ENCODE measurements at places on chromosomes 11 and 22.
A peak's percentile ranks its signal among the peaks of the same experiment; 100 is the strongest.

DNA sequence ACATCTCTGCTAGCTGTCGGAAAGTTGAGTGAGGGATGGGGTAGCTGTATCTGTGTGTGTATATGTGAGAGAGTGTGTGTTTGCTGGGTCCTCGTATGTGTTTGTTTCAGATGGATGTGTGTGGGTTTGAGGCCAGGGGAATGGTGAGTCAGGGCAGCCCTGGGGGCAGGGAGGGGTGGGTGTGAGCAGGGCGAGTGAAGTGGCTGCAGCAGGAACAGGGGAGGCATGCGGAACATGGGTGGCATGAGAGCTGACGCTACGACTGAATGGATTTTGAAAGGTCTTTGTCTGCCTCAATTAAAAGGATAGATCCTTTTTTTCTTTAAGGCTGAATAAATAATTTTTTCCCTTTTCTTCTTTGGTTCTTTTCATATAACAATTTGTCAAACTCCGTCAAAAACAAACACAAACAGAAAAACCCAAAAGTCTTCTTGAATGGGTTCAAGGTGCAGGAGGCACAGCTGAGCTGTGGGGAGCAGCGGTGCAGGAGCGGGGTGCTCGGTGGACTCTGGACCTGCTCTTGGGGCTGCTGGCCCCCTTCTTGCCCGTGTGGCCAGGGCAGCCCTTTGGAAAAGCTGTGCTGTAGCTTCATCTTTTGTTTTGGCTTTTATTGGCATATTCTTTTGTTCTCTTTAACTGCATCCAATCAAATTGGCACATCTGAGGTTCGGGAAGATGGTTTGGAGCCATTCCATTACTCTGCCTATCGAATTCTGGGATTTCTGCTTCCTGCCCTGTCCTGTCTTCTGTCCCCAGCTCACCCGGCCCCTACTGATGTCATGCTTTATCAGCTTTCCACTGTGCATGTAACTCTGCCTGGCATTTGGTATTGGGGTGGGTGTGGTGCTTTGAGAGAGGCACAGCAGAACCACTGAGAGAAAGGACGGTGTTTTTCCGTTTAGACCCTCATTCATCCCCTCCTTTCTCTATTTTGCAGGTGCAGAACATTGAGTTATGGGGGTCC, 80.1 kb downstream of the ADAMTS15 start:
- no peak overlapping the region for H3K27ac ChIP-seq
- H3K4me3 ChIP-seq: no peak overlapping the region
- H3K36me3 ChIP-seq: no peaks in the 10 kb centered on the region

GRCh38 chr11:28461846-28462245, 353.7 kb downstream of the METTL15 start:
- no peaks in the 10 kb centered on the region for H3K27me3 ChIP-seq
- no peaks in the 10 kb centered on the region for H3K4me1 ChIP-seq
- H3K4me3 ChIP-seq: no peak overlapping the region
- no peak for DNase-seq

DNA sequence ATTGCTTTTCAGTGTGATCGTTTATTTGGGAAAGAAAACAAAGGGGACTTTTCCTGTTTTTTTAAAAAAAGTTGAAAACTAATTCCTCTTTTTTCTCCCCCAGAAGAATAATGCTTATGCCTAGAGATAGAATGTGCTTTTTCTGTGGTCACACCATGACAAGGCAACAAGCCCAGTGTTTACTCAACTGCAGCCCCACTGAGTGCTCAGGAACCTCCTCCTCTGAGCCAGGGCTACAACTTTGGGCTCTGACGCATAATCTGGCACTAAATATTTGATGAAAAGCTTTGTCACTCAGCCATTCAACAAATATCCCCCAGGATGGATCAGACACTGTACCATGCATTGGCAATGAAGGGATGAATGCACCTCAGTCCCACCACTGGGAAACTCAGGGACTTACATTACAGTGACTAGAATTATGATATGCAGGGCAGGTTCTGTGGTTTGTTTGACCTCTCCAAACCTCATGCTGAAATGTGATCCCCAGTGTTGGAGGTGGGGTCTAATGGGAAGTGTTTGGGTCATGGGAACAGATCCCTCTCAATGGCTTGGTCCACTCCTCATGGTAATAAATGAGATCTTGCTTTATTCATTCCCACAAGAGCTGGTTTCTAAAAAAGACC, 155.9 kb downstream of the CCDC34 start:
- no peaks in the 10 kb centered on the region for H3K4me1 ChIP-seq
- no peak for DNase-seq
- H3K4me3 ChIP-seq: no peak overlapping the region
- no peaks in the 10 kb centered on the region for H3K36me3 ChIP-seq
- no peak overlapping the region for H3K27ac ChIP-seq

DNA sequence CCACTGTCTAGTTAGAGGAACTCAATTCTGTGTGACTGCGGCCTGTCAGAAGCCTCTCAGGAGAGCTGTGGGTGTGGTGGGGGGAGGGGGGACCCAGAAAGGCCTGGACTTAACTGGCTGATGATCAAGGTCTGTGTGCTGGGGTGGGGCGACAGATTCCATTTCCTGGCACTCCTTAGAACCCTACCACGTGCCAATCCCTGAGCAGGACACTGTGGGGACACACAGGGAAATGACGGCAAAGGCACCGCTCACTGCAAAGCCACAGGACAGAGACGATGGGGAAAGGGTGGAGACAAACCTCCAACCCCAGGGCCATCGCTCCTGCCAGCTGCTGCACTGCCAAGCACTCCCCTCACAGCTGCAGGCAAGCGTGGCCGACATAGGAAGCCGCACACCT, 58.4 kb upstream of the BID start:
- peaks cover 12% of the 10 kb centered on the region for H3K36me3 ChIP-seq
- no peak overlapping the region for H3K4me3 ChIP-seq
- no peaks in the 10 kb centered on the region for H3K27me3 ChIP-seq
- H3K27ac ChIP-seq: no peak overlapping the region

- no peak for DNase-seq
- no peaks in the 10 kb centered on the region for H3K36me3 ChIP-seq
- H3K27ac ChIP-seq: no peak overlapping the region
- H3K4me1 ChIP-seq: no peaks in the 10 kb centered on the region
- H3K27me3 ChIP-seq: no peaks in the 10 kb centered on the region
Measured at GRCh38 chr11:28400331-28401100, 292.3 kb downstream of the METTL15 start.

- no peaks in the 10 kb centered on the region for H3K27me3 ChIP-seq
Measured at GRCh38 chr11:95548416-95548815, 241.2 kb downstream of the FAM76B start.

GRCh38 chr11:46116007-46116711, 5.1 kb downstream of the PHF21A start:
- H3K27ac ChIP-seq: peak overlapping the region; percentile 78
- no peaks in the 10 kb centered on the region for H3K36me3 ChIP-seq
- H3K4me3 ChIP-seq: no peak overlapping the region

DNA sequence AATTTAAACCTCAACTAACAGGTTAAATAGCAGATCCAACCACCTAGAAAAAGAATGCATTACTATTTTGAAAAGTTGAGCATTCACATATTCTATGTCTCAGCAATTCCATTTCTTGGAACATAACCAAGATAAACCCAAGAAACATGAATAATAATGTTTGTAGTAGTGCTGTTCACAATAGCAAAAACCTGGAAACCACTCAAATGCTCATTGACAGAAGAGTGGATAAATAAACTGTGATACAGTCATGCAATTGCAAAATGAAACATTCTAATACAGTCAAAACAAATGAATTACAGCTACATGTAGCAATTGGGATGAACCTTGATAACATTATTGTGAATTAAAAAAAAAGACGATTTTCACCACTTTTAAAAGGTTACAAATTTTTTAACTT, 162.8 kb upstream of the TMEM45B start:
- DNase-seq: no peak
- H3K36me3 ChIP-seq: no peaks in the 10 kb centered on the region
- no peak overlapping the region for H3K4me3 ChIP-seq
- H3K27me3 ChIP-seq: peaks cover 4% of the 10 kb centered on the region
- H3K4me1 ChIP-seq: no peaks in the 10 kb centered on the region

DNA sequence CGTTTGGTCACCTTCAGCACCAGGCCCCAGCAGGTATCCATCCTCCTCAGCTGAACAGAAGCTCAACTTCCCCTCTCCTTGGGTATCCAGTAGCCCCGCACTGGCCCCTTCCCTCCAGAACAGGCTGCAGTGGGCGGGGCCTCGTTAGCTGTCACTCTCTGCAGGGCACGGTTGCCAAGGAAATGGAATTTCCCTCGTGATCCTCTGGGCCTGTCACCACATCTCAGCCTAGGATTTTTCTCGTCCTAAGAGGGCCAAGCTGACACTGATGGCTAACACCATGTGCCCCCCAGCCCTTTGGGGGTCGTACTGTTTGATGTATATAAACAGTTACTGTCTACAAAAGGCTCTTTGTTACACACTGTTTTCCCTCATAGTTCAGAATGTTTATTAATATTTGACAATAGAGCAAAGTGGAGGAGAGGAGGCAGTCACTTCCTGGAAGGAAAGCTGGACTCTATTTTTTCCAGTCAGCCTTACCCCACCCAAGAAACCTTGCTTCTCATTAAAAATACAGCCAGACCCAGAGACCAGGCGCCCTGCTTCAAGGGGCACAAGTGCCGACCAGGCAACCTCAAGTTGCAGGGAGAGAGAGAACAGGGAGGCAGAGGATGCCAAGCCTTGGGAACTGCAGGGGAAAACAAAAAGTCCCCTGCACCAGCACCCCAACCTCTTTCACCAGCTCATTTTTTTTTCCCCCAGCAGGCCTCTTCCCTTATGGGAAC, 44.5 kb downstream of the FEZ1 start:
- no peak for DNase-seq
- H3K36me3 ChIP-seq: no peaks in the 10 kb centered on the region
- no peak overlapping the region for H3K27ac ChIP-seq
- no peak overlapping the region for H3K4me3 ChIP-seq
- no peaks in the 10 kb centered on the region for H3K4me1 ChIP-seq

- DNase-seq: no peak
- peaks cover 25% of the 10 kb centered on the region for H3K27me3 ChIP-seq
- H3K4me1 ChIP-seq: peaks cover 6% of the 10 kb centered on the region
- H3K4me3 ChIP-seq: no peak overlapping the region
- no peaks in the 10 kb centered on the region for H3K36me3 ChIP-seq
Measured at GRCh38 chr11:3219281-3219892, 774 bp upstream of the MRGPRG start.

DNA sequence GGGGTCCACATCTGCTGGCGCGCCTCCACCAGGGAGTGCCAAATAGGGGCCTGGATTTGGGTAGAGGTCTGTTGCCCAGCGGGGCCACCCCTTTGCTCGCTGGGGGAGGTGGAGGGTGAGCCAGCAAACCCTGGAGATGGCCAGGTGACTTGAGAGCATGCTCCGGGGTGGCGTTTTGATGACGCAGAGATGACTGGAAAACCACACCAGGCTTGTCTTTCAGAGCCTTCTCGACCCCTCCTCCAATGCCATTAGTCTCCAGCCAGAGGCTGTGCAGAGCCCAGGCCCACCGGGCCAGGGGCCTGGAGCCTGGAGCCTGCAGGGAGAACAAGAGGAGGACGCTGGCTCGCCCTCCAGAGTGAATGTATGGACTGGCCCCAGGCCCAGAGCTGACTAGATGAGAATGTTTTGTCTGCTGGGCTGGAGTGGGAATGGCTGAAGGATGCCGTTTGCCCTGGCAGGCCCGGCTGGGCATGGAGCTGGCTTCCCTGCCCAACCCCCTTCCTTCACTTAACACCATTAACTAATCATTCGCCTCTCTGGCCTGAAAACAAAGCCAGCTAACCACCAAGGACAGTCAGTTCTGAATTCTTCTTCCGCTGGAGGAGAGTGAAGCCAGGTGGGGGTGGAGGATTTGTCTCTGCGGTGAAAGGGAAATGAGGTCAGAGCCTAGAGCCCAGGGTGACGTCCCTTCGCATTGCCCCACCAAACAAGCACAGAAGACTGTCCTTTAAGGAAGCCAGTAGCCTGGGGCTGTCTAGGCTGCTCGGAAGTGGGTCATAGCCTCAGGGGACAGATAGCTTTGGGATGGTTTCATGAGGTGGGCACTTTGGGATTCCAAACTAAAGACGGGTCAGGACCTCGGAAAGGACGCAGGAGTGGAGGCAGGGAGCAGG, 1.6 kb upstream of the MCAM start:
- peak overlapping the region; percentile 73 for H3K4me3 ChIP-seq
- no peak for DNase-seq
- H3K4me1 ChIP-seq: peaks cover 31% of the 10 kb centered on the region
- peaks cover 18% of the 10 kb centered on the region for H3K27me3 ChIP-seq

- no peaks in the 10 kb centered on the region for H3K36me3 ChIP-seq
- DNase-seq: no peak
- H3K4me3 ChIP-seq: no peak overlapping the region
- no peaks in the 10 kb centered on the region for H3K4me1 ChIP-seq
- H3K27me3 ChIP-seq: peaks cover 9% of the 10 kb centered on the region
Measured at GRCh38 chr11:134481135-134481534, 69.1 kb upstream of the B3GAT1 start.

DNA sequence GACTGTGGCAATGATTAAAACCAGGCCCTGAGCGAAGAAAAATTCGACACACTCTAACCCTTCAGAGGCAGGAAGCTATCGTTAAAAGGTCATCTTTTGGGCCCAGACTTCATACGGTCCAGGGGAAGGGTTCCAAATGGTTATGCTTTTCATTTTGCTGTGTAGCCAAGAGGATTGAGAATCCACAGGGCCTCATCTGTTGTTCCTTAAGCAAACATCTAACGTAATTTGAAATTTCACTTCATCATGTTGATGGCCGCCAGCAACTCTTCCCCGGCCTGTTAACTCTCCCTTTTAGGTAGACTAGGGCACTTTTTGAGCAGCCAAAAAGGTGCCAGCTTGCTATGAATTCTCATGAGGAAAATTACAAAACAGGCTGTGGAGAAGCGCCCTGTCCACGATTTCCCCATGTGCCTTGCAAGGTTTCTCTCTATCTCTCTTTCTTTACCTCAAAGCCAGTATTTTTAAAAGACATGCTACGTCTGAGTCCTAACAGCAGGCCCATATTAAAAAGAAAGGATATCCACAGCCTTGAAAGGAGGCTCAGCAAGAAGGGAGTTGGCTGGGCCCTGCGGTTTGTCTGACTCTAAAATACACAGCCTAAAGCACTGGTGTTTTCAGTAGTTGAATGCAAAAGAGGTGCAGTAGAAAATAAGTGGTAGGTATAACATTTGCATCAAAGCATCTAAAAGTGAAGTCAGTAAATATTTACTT, 356.3 kb upstream of the NARS2 start:
- H3K27ac ChIP-seq: no peak overlapping the region
- H3K36me3 ChIP-seq: no peaks in the 10 kb centered on the region
- peaks cover 2% of the 10 kb centered on the region for H3K27me3 ChIP-seq
- H3K4me3 ChIP-seq: no peak overlapping the region

GRCh38 chr22:37269936-37270678, 12.2 kb upstream of the CYTH4 start:
- no peak for DNase-seq
- peak overlapping the region; percentile 43 for H3K27ac ChIP-seq
- H3K4me1 ChIP-seq: peaks cover 40% of the 10 kb centered on the region
- no peaks in the 10 kb centered on the region for H3K27me3 ChIP-seq
- no peak overlapping the region for H3K4me3 ChIP-seq

- H3K4me1 ChIP-seq: peaks cover 11% of the 10 kb centered on the region
- H3K36me3 ChIP-seq: peaks cover 10% of the 10 kb centered on the region
- H3K4me3 ChIP-seq: no peak overlapping the region
- no peaks in the 10 kb centered on the region for H3K27me3 ChIP-seq
- no peak for DNase-seq
Measured at GRCh38 chr11:125621995-125622394, 3.0 kb upstream of the CHEK1 start.

- DNase-seq: no peak
- peak overlapping the region; percentile 84 for H3K27ac ChIP-seq
- peak overlapping the region; percentile 88 for H3K4me3 ChIP-seq
- peaks cover 41% of the 10 kb centered on the region for H3K4me1 ChIP-seq
- H3K27me3 ChIP-seq: no peaks in the 10 kb centered on the region
Measured at GRCh38 chr22:50473855-50474671, 772 bp downstream of the SBF1 start.

Data from memory B cell (primary cell).